Lung (tissue), 17 donors: ENCODE measurements at places on chromosomes 11 and 22. TPM values are rescaled to one million over a fixed set of nuclear protein-coding genes. Genes with fewer than 3 reads are reported as not detected.
A peak's percentile ranks its signal among the peaks of the same experiment; 100 is the strongest.

- DNase-seq = peak; percentile 35
Measured at GRCh38 chr11:126061707-126062678, 673 bp downstream of the CDON start.

The RPS13 gene
- 1,941 TPM for polyA plus RNA-seq

DNA sequence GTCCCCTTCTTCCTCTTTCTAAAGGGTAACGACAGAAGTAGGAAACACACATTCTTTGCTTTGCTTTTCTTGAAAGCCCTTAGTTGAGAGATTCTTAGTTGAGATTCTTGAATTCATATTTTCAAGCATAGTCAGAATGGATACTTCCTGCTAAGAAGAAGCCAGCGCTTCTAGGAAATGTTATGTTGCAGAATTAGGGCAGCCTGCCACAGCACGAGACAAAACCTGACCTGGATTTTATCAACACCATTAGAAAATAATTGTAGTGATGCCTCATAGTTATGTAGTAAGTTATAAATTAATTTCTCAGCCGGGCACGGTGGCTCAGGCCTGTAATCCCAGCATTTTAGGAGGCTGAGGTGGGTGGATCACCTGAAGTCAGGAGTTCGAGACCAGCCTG lies 37.9 kb upstream of the NUP160 start:
- peak; percentile 51 for DNase-seq

- DNase-seq = no peak
Measured at GRCh38 chr11:1820463-1821325, 14.1 kb upstream of the SYT8 start.

- no peak for DNase-seq
Measured at GRCh38 chr11:61265357-61265756, 24.4 kb downstream of the PGA5 start.

The GGTLC3 gene
- polyA plus RNA-seq = 0.24 TPM

- DNase-seq = no peak
Measured at GRCh38 chr11:90330632-90331031, 107.8 kb upstream of the CHORDC1 start.

DNA sequence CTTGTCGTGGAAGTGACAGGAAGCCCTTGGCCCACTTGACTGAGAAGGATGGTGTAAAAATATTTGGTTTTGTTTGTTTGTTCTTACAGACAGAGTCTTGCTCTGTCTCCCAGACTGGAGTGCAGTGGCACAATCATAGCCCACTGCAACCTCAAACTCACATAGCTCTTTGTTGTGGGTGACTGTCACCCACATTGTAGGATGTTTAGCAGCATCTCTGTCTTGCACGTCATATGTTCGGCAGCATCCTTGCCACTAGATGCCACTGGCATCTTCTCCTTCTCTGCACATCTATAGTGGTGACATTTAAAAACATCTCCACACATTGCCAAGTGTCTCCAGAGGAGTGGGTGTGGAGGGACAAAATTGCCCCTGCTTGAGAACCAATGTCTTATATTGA lies 56.8 kb downstream of the PRR5L start:
- DNase-seq = no peak

GRCh38 chr11:126817096-126817495 lies 183.5 kb downstream of the KIRREL3 start:
- peak; percentile 66 for DNase-seq
